ENCODE measurements at places on chromosomes 12 and 14.

GRCh38 chr14:93751946-93752655 is 36.2 kb downstream of the PRIMA1 start:
- no peaks in the 10 kb centered on the region for H3K4me1 ChIP-seq
- no peaks in the 10 kb centered on the region for H3K36me3 ChIP-seq
- no peak overlapping the region for H3K27ac ChIP-seq
- H3K4me3 ChIP-seq, result no peak overlapping the region

DNA sequence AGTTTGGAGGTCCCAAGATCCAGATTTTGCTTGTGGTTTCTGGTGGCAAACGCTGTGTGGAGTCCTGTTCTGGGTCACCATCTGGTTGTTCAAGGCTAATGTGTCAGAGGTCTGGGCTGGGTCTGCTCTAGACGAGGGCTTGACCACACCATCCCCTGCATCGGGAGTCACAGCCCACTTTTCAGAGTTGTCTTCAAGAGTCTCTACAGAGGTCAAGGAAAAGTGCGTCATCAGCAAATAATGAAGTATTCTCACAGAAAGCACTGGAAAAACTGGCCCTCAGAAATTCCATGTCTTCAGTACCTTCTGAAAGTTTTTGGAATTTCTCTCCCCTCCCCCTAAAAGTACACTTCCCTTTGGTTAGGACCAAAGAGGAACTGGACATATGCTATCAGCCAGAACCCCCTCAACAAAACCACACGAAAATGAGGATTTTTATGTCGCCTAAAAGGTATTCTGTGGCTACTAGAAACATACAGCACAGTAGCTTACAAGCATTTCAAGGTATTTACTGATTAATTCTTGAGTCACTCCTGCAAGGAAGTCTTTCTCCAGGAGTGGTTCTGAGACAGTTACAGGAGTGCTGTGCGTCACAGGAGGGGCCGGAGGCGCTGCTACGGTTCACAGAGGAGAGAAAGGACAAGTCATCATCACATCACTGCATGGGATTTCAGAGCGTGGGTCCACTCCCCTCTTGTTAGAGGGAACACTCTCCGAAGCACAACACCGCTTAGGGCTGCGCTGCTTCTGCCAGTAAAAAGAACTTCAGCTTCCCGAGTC is 35.4 kb downstream of the RAD52 start:
- H3K27ac ChIP-seq, result no peak overlapping the region
- DNase-seq, result no peak
- H3K4me3 ChIP-seq, result no peak overlapping the region
- no peaks in the 10 kb centered on the region for H3K27me3 ChIP-seq
- peaks cover 10% of the 10 kb centered on the region for H3K4me1 ChIP-seq

DNA sequence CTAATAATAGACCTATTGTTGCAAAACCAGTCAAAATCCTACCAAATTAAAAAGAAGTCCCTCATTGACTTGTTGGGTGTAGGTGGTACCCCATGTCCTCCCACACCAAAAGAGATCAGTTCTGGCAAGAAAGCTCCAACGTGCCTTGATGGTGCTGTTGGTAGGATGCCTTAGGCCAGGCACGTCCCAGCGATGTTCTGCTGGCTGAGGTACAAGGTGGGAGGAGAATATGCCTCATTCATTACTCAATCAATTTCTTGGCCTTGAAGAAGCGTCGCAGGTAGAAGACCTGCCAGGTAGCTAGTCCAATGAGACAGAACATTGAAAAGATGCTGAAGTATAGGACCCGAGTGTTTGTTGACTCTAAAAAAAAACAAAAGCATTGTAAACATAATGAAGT is 7.8 kb upstream of the NEK9 start:
- no peaks in the 10 kb centered on the region for H3K4me1 ChIP-seq
- H3K27me3 ChIP-seq, result no peaks in the 10 kb centered on the region
- H3K27ac ChIP-seq, result no peak overlapping the region
- peaks cover 46% of the 10 kb centered on the region for H3K36me3 ChIP-seq

DNA sequence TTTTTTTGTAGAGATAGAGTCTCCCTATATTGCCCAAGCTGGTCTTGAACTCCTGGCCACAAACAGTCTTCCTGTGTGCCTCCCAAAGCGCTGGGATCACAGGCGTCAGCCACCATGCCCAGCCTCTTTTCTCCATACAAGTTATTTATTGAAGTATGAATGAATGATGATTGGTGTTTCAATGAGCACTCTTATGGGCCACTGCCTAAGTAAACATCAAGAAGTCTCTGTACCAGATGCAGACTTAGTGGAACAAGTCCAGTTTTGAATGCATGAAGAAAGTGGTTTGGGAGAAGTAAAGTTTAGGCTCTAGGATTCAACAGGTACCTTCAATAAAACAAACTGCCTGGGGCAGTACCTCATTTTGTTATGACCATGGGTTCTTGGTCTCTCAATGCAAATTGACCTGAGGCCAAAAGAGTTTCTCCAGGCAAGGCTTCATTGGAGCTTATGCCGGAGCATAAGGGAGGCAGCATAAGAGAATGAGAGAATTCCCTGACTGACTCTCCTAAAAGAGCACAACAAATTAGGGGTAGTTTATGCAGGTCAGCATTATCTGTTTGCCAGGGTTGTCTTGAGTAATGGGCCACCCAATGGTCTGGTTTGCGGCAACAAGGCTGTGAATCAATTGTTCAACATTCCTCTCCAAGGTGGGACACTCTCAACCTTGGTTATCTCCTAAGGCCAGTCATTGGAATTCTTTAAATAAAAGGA is 1.1 kb upstream of the GMFB start:
- H3K27ac ChIP-seq, result no peak overlapping the region
- H3K27me3 ChIP-seq, result no peaks in the 10 kb centered on the region
- H3K4me1 ChIP-seq, result peaks cover 32% of the 10 kb centered on the region

DNA sequence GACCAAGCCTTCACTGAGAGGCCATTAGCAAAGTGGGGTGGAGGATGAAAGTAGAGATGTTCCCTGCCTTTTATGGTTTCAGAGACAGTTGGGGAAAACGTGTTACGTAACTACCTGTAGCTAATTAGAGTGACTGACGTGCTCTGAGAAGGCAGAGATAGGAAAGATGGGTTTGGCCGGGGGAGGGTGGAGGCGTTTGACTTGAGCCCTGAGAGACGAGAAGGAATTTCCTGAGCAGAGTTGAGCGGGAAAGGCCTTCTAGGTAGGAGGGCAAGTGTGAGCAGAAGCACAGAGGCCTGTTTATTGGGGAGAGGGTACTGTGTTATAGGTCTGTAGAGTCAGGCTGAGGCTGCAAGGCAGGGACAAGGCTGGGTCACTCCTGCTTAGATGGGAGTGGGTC is 8.6 kb downstream of the TUNAR start:
- no peak overlapping the region for H3K27ac ChIP-seq
- no peaks in the 10 kb centered on the region for H3K36me3 ChIP-seq
- H3K27me3 ChIP-seq, result peaks cover 4% of the 10 kb centered on the region
- H3K4me1 ChIP-seq, result no peaks in the 10 kb centered on the region

DNA sequence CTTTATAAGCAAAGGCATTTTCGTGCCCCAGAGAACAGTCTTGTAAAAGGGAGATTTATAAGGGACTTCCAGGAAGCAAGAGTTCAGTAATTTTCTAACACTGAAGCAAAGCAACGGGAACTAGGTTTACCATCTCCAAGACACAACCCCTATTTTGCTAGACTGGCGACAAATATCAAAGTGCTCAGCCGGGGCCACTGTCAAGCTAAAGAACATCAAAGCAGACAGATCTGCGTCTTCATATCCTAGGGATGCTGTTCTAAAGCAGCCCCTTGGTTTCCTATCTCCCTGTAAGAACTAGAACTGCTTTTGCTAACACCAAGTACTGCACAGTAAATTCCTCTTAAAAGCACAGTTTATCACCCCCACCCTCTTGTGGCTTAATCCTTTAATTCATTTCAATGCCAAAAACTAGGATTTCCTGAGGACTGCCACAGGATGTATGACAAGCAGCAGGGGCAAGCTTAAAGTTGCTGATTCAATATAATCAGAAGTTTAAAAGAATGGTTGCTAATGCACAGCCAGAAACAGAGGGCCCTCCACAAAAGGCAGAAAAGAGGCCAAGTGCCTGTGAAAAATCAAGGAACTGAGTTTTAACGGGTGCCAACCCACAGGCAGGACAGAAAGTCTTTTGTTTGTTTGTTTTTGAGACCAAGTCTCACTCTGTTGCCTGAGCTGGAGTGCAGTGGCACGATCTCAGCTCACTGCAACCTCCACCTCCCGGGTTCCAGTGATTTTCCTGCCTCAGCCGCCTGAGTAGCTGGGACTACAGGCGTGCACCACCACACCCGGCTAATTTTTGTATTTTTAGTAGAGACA is 44.0 kb upstream of the ISM2 start:
- no peak for DNase-seq
- no peak overlapping the region for H3K4me3 ChIP-seq
- no peaks in the 10 kb centered on the region for H3K4me1 ChIP-seq
- no peaks in the 10 kb centered on the region for H3K27me3 ChIP-seq
- no peak overlapping the region for H3K27ac ChIP-seq

DNA sequence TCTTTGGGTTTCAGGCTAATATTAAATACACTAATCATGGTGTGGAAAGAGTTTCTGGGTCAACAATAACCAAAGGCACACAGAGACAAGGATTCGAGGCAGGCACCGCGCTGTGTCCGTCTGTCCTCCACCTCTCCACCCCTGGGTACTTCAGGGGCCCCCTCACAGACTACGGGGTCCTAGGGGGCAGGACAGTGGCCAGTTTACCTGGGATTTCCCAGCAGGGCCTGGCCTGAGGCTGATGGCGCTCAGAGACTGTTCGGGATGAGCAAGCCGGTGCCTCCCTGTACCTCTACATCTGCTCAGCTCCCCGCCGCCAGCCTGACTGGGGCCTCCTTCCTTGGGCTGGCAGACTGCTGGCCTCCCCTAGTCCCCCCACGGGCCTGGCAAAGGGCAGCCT is 18.1 kb upstream of the EIF5 start:
- no peak for DNase-seq
- H3K27me3 ChIP-seq, result no peaks in the 10 kb centered on the region
- H3K4me1 ChIP-seq, result no peaks in the 10 kb centered on the region

DNA sequence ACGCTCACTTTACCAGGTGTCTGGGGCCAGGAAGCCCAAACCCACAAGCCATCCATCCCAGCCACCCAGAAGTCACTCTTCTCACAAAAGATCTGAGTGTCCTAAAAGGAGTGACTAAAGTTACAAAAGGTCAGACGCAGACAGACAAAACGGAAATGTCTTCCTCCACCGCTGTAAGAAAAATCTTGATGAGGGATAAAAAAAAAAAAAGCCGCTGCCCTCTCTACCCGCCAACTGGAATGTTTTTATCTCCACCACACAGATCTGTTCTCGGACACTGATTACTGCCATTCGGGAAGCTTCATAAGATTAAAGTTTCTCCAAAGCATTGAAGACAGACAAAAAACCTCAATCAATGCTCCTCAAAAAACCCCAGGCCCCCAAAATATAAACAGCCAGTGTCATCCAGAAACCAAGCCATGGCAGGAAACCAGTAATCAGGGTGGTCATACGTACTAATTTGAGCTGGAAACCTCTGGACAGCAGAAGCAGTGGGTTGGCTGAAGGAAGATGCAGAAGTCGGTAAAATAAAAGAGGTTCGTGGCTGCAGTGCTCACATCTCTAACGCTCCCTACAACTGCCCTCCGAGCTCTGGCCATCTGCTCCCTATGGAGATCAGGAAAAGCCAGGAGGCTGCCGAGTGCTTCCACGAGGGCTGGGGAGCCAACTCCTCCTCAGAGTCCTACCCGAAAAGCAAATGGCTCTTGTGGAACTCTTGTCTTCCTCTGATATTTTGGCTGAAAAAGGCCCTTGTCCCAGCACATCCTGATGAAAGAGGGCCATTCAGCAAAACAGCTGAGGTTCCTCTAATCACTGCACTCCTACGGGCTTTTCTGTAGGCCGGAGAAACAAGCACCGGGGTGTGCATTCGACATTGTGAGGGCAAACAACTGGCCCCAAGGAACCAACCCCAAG is 30.3 kb downstream of the SSH1 start:
- no peak for DNase-seq
- H3K4me1 ChIP-seq, result peaks cover 9% of the 10 kb centered on the region
- H3K36me3 ChIP-seq, result peaks cover 16% of the 10 kb centered on the region
- H3K27ac ChIP-seq, result no peak overlapping the region

DNA sequence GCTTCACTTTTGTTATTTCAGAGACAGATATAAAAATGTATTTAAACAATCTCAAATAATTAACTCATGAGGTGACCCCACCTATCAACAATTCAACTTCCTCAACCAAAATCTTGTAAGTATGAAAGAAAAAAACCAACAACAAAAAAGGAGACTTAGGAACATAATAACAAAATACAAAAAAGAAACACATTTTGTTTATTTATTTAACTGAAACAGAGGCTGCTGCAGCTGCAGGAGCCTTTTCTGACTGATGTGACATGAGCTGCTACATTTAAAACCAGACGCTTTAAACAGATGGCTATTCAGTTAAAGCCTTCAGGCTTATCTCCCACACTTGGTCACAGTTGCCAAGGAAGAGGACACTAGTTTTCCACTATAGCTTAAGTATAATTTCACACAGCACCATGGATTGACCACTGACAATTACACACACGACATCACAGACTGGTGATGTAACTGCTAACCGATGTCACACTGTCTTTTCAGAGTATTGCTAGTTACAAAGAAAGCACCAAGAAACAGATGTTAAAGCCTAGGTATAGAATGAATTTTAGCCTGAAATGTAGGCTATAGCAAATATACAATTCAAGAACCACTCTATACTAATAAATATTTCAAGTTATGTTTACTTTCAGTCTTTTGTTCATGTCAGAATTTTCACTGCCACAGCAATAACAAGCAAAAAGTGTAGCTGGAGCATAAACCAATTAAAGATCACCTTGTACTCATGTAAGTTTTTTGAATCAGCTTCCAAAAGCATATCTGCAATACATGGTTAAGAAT is 113.0 kb downstream of the MED13L start:
- no peak for DNase-seq
- H3K27ac ChIP-seq, result no peak overlapping the region
- H3K27me3 ChIP-seq, result no peaks in the 10 kb centered on the region
- no peaks in the 10 kb centered on the region for H3K36me3 ChIP-seq

- no peaks in the 10 kb centered on the region for H3K27me3 ChIP-seq
- DNase-seq, result no peak
- no peaks in the 10 kb centered on the region for H3K4me1 ChIP-seq
Measured at GRCh38 chr12:29288031-29288430, 92.9 kb downstream of the ERGIC2 start.

DNA sequence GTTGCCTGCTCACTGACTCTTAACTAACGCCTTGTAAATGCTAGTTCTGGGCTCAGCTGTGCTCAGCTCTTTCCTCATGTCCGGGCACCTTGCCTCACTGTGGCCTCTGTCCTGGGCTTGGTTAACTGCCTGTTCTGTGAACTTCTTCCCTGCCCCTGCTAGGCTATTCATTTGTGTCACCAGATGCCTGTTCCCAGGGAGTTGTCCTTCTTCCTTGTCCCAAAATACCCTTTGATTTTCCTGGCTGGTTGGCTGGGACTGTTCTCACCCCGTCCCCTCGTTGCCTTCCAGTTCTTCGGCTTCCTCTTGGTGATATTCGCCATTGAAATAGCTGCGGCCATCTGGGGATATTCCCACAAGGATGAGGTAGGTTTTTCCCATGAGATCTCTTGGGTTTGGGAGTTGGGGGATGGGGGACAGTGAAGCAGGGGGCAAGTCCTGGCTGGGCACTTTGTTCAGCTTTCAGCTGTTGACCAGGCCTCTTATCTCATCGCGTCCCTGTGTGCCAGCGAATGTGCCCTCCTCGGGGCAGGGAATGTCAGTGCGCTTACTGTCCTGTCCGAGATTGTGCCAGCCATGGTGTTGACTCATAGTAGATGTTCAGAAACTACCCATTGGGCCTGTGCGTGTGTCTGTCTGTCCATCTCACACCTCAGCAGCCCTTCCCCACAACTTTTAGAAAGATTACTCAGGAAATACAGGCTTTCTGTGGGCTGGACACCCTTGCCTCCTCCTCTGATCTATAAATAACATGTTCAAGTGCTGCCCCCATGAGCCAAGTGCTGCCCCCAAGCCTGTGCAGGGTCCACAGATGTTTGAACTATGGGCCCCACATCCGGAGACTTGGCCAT is 33.1 kb downstream of the CD9 start:
- peaks cover 36% of the 10 kb centered on the region for H3K4me1 ChIP-seq
- H3K36me3 ChIP-seq, result no peaks in the 10 kb centered on the region
- no peak for DNase-seq
- no peaks in the 10 kb centered on the region for H3K27me3 ChIP-seq
